WERI-Rb-1 (cell line): ENCODE measurements at places on chromosomes 11 and 22.

DNA sequence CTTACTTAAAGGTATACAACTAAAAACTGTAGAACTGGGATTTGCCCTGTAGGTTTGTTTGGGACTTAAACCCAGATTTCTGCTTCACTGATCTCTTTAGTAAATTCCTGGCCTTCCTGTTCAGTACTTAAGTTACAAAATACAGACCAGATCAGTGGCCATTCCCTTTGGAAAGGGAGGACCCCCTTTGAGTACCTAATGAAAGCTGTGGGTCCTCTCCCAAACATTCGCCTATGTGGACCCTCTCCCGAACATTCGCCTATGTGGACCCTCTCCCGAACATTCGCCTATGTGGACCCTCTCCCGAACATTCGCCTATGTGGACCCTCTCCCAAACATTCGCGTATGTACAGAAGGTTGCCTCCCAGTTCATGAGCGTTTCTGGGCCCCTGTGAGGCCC, 10.3 kb downstream of the L3MBTL2 start:
- DNase-seq: no peak

- DNase-seq: no peak
These were observed 55.3 kb downstream of the CELSR1 start for GRCh38 chr22:46482056-46482675.

DNA sequence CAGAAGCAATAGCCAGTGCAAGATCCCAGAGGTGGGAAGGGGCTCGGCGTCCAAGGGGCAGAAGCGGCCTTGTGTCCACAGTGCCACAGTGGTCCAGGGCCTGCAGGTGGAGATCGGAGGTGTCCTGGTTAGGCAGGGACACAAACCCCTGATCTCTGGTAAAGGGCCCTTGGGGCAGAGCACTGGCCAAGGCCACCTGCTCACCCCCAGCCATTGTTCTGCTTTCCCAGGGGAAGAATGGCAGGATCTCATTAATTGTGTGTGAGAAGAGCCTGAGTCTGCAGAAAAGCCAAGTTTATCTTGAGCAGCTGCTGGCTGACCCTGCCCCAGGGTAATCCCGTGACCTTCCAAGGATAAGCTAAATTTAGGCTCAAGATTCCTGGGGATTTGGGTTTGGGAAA, 3.1 kb upstream of the CLDN5 start:
- DNase-seq: peak; percentile 59

DNA sequence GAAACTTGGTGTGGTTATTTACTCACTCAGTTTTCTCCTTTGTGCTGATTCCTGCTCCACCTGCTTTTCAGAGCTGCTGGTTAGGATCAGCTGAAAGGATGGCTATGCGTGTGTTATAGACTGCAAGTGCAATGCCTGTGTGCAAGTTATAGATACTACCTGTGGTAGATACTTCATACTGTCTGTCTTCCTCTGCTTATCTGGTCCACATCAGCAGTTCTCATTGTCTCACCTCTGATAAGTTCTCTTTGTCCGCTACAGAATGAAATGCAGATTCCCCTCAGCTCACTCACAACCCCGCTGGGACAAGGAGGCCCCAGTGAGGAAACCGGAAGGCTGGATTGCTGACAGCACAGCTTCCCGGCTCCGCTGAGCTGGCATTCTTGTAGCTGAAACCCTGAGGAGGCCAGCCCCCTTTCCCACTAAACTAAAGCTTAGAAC, 37.5 kb upstream of the LYVE1 start:
- no peak for DNase-seq

DNA sequence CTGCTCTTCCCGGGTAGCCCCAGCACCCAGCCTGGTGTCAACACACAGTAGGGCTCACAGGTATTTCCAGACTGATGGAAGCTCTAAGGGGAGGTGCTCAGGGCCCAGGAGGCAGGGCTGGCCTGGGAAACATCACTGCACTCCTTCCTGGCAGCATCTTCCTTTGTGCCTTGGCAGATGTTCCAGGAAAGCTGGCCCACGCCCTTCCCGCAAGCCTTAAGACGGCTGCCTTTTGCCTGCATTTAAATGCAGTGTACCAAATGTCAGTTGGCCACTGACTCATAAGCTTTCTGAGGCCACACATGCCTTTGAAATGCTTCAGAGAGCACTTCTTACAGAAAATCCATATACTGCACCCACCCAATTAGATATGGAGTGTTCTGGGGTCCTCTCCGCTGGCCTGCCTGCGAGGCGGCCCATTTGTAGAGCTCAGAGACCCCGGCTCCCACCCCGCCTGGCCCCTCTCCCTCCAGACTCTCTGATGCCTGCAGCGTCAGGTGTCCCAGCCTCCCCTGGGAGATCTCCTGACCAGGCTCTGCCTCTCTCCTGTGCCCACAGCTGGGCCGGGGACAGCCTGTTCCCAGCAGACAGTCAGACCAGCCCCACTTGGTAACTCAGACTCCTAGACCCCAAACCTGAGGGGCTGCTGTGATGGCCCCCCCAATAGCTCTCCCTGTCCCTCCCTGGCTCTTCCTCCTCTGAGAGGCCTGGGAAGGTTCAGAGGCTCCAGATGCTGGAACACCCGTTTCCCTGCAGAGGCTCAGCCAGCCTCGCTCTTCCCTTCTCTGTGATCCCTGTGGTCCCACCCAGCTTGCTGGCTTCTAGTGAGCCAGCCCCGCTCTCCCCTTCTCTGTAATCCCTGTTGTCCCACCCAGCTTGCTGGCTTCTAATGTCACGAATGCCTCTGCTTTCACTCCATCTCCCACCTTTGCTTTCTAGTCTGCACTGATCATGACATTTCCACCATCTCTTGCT, 47.6 kb upstream of the THY1 start:
- no peak for DNase-seq

DNA sequence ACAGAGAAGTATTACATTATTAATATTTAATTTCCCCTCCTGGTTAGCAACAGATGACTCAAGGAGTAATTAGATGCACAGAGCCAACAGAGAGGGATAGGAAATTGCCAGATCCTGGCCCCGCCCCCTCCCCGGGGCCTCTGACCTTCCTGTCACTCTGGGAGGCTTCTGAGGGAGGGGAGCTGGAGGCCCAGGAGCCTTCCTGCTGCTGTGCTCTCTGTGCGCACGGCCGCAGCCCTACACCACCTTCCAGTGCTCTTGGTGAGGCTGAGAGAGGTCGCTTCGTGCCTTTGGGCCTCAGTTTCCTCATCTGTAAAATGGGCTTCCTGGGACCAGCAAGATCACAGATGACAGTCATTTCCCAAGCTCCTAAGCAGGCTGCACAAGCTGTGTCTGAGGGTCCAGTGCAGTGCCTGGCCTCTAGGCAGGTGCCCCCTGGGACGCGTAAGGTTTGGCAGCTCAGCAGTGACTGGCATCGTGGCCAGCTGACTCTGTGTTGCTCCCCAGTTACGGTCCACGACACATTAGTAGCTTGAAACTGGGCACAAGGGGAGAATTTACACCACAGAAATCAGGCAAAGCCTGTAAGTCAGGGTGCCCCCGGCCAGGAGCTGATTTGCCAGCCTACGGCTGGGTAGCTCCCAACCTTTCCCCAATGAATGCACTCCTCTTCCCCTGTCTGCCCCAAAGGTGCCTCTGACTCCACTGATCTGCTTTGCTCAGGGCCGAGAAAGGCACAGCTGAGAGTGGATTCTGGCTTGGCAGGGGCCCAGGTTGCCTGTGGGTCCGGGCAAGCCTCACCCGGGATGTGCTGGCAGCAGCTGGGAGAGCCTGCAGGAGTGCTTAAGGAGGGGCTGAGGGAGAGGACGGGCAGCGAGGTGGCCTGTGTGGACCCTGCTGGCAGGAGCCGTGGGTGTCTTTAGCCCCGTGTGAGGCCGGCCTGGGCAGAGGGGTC, 2.3 kb downstream of the ADORA2A start:
- no peak for DNase-seq

DNA sequence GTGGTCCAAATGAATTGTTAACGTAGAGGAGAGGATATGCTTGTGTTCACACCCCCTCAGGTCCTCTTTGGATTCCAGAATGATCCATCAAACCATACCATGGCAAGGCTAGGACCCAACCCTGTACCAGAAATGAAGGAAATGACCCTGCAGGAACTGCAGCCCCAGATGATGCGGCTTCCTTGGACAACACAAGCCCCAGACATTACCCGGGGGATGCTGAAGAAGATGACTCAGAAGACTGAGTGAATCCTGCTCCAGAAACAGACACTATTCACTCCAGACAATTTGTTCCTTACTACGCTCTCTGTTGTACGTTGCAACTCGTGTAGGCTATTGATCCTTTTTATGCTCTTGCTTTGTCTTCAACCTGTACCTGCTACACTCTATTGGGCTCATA, 15.2 kb upstream of the MTMR2 start:
- DNase-seq: no peak

GRCh38 chr11:77244277-77245027, 57.0 kb downstream of the GDPD4 start:
- no peak for DNase-seq

- DNase-seq: peak; percentile 76
These were observed 41.7 kb downstream of the KCNJ4 start for GRCh38 chr22:38413085-38414008.

DNA sequence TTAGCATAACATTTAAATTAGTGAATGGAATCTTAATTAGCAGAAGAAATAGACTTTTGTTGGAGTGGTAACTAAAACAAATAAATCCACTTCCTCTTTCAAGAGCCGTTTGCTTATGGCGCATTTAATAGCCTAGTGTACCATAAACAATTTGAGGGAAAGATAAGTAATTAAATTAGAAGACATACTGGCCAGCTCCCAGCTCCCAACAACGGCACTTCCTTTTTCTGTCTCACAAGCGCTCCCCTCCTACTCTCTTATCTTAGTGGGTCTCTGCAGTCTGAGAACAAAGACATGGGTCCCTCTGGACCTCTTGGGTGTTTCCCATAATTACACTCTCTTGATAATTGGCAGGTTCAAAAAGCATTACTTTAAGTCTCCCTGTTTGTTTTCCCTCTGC, 146.0 kb downstream of the OPCML start:
- DNase-seq: no peak

- no peak for DNase-seq
These were observed 33.4 kb downstream of the AMBRA1 start for GRCh38 chr11:46560300-46560991.

DNA sequence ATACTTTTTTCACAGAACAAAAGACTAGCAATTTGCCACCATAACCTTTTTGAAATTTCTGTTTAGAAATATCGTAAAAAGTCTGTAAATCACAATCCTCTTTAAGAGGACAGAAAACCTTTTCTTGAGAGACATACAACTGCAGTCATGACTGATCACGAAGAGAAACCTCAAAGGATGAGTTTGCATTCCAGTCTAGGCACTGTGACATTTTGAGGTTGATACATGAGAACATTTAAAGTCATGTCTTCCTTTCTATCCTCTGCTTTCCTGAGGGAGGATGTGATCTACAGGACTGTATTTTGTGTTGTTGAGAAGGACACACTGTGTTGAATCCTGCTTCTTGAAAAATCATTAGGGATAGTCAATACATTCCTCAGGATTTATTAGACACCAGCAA, 476.7 kb upstream of the CCDC179 start:
- no peak for DNase-seq

- no peak for DNase-seq
These were observed 17.2 kb downstream of the KIAA1671 start for GRCh38 chr22:24969560-24970301.

- DNase-seq: peak; percentile 74
These were observed 24.1 kb upstream of the CELSR1 start for GRCh38 chr22:46561435-46561905.
